ENCODE measurements at places on chromosomes 13 and 19.

- no peak for DNase-seq
Observed at GRCh38 chr19:42568006-42568405, 26.7 kb downstream of the CEACAM8 start.

- no peak for DNase-seq
Observed at GRCh38 chr19:51091895-51092873, 9.5 kb upstream of the KLK14 start.

GRCh38 chr19:48629297-48629598, 7.9 kb downstream of the DBP start:
- DNase-seq, result no peak

GRCh38 chr13:76894401-76895110, 8.4 kb upstream of the KCTD12 start:
- no peak for DNase-seq

DNA sequence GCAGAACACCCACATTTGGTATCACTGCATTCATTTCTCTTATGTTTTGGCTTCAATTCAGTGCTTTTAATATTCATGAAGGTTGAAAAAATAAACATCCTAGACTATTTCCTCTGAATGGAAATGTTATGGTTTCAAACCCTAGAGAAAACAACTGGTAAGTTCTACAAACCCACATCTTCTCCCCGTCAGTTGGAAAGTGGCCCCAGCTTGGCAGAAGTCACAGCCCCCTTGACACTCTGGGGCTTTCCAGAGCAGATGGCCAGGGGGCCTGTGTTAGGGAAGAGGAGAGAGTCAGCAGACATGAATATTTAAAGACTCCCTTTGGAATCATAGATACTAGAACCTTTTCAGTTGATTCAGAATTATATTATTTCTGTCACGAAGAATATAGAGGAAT, 123.9 kb downstream of the SHISA2 start:
- DNase-seq, result peak; percentile 54

DNA sequence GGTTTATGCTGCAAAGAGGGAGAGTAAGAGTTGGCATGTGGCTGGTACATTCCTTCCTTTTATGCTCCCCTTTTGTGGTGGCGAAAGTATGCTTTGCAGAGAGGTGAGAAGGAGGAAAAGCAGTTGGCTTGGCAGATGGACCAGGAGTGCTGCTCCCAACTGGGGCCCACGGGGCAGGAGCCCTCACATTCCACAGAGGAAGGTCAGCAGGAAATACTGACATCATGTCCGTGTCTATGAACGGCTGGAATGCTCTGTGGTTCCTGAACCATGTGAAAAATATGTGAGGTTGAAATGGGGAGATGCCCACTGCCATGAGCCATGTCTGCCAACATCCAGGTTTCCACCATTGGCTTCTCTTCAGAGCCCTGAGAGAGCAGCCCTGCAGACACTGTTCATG, 33.3 kb upstream of the GAS6 start:
- DNase-seq, result no peak

DNA sequence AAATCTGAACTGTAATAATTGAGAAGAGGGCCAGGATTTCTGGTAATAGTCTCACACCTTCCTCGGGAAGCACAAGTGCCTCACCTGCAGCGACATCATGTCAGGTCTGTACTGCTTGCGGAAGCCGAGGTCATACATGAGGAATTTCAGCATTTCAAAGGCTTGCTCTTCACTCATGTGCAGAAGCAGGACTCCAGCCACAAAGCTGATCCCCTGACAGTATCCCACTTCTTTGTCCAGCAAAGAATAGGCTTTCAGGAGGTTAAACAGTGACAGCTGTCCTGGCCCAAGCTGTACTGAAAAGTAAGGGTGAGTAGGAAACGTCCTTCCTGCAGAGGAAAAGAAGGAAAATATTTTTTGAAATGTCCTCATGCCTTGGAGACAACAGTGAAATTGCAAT, 182.7 kb downstream of the TBC1D4 start:
- DNase-seq, result no peak

- no peak for DNase-seq
Observed at GRCh38 chr19:30897553-30897952, 451.7 kb downstream of the TSHZ3 start.

- DNase-seq, result no peak
Observed at GRCh38 chr19:48378194-48378570, 13.2 kb downstream of the KDELR1 start.

DNA sequence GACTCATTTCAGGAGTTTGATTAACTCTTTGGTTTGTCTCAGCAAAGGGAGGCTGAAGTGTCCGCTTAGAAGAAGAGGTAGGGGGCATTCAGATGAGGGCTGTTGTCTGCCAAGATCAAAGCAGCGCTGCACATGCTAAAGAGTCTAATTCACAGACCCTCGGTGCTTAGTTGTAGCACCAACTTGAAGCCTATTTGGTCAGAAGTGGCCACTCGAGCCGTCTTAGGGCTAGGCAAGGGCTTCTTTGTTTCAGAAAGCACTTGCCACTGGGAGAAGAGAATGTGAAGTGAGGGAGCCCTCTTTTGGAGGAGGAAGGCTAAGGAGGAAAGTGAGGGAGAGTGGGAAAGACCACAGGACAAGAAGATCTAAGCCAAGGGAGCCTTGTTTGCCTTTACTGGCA, 313.4 kb upstream of the TMTC4 start:
- no peak for DNase-seq

DNA sequence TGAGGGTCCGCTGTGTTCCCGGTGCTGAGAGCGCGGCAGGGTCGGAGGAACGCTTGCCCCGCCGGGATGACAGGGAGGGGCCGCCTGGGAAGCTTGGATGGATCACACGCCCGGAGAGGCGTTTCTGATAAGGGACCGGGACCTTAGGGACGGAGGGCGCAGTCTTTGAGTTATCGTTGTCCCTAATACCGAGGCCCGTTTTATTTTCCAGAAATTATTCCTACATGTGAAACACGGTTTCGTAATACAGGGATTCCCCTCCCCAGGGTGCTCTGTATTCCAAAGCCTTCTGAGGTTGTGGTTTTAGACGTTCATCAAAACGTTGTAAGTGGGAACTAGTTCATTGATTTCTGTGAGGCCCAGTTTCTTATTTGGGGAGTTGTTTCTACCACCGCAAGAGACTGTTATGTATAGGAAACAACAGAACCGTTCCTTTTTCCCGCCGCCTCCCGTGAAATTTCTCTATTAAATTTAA, 752 bp downstream of the PDCD5 start:
- DNase-seq, result no peak

DNA sequence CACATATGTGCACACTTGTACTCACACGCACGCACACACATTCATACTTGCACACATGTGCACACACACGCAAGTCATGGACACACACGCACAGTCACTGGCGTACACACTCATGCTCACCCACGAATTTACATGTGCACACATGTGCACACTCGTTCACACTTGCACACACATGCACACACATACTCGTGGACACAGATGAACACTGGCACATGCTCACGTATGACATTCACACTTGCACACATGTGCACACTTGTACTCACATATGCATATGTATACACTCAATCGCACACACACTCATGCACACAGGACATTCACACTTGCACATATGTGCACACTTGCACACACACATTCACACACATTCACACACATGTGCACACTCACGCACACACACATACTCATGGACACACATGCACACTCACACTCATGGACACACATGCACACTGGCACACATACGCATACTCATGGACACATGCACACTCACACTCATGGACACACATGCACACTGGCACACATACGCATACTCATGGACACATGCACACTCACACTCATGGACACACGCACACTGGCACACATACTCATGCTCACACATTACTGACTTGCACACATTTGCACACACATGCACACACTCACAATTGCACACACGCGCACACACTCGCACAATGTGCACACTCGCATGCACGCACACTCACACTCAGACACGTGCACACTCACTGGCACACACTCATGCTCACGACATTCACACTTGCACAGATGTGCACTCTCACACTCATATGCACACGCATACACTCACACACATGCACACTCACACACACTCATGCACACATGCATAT, 9.5 kb downstream of the SBK2 start:
- DNase-seq, result no peak

DNA sequence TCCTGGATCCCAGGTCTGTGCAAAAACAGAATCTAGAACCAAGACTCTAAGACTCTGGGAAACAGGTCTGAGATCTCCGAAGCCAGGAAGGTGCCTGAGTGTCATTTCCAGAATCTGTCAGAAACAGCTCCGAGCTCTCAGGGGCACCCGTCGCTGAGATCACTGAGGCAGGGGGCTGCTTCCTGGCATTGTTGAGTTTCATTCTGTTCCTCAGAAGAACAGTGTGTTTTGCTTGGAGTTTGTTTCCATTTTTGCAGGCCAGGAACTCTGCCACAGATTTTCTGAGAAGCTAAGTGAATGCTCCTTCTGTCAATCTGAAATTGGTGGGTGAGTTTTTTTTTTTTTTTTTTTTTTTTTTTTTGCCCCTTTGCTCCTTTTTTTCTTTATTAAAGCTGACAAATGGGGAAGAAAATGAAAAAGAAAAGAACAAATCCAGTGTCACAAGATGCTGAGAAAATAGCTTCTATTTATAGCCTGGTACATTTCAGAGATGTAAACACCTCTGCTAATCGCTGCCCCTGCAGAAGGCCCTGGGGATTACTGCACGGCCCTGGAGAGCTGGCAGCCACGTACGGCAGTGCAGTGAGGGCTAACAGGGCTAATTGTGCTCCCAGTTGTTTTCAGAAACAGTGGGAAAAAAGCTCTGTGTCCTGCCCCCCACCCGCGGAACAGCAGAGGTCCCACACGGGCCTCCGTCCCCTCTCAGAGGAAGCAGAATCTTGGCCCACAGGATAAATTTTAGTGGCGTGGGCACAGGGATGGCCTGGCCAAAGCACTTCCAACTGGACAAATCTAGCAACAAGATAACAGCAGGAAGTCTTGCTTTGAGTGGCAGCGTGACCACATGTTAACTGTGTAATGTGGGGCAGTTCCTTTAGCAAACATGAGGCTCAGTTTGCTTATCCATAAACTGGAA, 237.6 kb upstream of the IRS2 start:
- DNase-seq, result no peak

DNA sequence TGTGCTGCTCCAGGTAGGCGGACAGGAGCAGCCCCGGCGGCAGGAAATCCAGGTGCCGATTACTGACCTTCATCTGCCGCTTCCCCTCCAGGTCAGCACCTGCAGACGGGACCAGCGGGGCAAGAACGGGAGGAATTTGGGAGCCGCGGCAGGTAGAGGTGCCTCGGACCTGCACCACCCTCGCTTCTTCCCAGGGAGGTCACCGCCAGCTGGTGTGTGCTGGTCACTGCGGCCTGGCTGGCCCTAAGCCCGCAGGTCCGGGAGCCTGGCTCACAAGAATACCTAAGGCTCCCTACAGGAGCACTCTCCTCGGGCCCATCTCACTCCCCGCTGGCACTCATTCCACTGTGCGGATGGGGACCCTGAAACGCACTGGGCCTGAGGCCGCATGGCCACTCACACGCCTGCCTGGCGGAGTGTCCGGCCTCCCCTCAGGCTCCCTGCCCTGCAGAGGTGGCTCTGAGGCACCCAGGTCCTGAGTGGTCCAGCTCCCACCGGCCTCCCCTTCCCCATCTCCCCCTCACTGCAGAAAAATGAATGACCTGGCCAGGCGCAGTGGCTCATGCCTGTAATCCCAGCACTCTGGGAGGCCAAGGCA, 4.3 kb downstream of the RNU6-9 start:
- no peak for DNase-seq

DNA sequence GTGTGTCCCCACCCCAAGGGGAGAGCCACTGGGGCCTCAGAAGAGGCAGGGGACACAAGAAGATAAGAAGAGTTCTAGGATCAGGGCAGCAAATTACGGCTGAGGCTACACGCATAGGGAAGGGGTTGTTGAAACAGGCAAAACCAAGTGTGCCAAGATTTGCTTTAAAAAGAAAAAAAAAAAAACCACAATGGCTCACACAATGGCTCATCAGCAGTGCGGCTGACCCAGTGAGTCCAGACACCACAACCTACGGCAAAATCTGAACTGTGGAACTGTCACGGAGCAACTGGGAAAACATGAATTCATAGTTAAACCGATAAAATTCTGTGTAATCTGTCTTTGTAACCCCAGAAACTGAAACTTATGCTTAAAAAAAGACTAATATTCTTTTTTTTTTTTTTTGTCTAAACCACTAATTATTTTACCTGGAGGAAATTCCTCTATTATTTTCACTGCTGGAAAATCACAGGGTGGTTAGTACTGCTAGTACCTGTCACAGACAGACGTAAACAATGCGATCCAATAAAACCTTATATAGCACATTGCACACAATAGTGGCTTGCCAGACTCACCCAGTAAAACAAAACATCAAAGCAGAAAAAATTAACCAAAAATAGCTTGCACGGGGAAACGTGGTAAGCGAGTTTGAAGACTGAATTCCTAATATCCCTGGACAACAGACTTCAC, 325.4 kb upstream of the TSHZ3 start:
- DNase-seq, result no peak

GRCh38 chr13:26786651-26787295, 26.2 kb upstream of the GPR12 start:
- no peak for DNase-seq
